ENCODE measurements at places on chromosomes 2 and 18.

- DNase-seq, result no peak
Measured at GRCh38 chr2:28419003-28419402, 26.3 kb downstream of the FOSL2 start.

DNA sequence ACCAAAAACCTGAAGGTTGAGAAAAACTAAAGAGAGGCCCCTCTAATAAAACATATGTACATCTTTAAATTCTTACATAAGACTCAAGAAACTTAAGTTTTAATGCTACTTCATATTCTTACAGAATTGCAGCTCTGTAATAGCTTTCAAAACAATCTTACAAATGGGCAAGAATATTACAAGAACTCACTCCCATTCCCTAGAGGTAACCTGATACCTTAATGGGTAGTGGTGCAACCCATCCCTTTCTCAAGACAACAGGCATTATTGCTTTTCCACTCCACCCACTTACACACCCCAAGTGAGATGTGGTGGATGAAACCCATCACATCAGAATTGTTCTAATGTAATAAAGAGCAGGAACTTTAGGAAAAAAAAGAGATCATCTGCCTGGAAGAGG, 103.7 kb downstream of the RBMS1 start:
- no peak for DNase-seq

GRCh38 chr2:220789961-220790360, 782.1 kb downstream of the EPHA4 start:
- DNase-seq, result peak; percentile 92

- no peak for DNase-seq
Measured at GRCh38 chr2:108629417-108629816, 89.9 kb upstream of the RANBP2 start.

DNA sequence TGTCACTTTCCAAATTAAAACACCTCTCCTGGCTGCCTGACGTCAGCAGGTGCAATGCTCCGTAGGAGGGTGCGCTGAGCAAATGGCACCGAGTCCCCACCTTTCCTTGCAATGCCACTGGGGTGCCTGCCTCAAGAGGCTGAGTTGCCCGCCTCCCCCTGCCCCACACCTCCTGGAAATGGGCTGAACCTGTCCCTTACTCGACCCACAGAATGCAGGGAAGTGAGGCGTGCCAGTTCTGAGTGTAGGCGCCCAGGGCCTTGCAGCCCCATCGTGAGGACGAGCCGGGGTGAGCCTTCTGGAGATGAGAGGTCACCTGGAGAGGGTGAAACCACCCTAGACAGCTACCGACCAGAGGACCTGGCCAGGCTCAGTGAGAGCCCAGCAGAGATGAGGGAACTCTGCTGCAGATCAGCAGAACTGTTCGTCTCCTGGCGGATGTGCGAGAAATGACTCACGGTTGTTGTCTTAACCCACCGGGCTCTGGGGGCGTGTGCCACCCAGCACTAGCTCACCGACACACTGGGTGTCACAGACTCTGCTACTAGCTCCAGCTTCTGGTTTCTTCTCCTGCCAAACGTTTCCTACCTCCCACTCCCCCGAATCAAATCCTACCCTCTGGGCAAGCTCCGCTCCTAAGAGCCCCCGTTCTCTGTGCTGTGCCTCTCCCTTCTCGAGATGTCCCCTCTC, 168.7 kb upstream of the HDAC4 start:
- DNase-seq, result no peak

GRCh38 chr2:24824966-24825882, 32.0 kb downstream of the CENPO start:
- no peak for DNase-seq

- no peak for DNase-seq
Measured at GRCh38 chr18:55811925-55812324, 223.9 kb upstream of the TCF4 start.

DNA sequence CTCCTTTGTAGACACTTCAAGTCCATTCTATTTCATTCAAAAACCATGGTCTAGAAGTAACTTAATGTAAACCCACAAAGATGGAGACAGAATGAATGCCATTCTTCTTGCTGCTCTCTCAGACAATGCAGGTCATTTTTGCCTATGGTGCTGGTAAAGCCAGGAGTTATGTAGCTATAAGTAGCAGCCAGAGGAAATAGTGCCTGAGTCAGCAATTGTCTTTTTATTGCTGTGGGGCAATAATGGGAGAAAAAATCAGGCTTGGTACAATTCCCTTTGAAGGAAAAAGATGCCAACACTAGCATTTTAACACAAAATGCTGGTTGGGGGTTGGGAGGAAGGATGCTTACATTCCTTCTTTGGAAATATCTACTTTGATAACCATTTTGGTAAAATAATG, 43.5 kb downstream of the SCN1A start:
- no peak for DNase-seq

- peak; percentile 39 for DNase-seq
Measured at GRCh38 chr2:9430316-9431293, 7.2 kb downstream of the CPSF3 start.

GRCh38 chr18:54125429-54125828, 99.0 kb downstream of the MBD2 start:
- no peak for DNase-seq

DNA sequence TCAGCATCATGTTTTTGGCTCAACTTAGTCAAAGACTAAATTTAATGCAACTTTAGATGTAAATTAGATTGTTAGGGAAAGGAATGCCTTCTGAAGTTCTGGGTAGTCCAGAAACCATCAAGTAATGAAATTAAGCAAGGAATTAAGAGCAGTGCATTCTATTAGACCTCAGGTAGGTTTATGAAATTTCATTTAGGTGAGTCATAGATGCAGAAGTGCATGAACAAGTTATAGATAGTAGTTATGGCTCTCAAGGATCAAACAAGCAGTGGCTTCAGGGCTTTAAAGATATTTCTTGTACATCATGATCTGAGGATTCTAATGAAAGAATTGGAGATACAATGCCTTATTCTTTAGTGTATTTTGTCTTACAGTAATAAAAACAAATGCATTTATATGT, 25.4 kb upstream of the SPOPL start:
- peak; percentile 66 for DNase-seq

- DNase-seq, result no peak
Measured at GRCh38 chr18:39191931-39192330, 1626.3 kb upstream of the CELF4 start.

GRCh38 chr2:238096311-238097011, 3.7 kb upstream of the ESPNL start:
- peak; percentile 15 for DNase-seq

GRCh38 chr2:219001577-219002394, 8.6 kb upstream of the CRYBA2 start:
- DNase-seq, result peak; percentile 76

GRCh38 chr18:23587220-23587642, 925 bp upstream of the NPC1 start:
- DNase-seq, result no peak

GRCh38 chr2:108253106-108253505, 13.3 kb downstream of the SULT1C3 start:
- no peak for DNase-seq

DNA sequence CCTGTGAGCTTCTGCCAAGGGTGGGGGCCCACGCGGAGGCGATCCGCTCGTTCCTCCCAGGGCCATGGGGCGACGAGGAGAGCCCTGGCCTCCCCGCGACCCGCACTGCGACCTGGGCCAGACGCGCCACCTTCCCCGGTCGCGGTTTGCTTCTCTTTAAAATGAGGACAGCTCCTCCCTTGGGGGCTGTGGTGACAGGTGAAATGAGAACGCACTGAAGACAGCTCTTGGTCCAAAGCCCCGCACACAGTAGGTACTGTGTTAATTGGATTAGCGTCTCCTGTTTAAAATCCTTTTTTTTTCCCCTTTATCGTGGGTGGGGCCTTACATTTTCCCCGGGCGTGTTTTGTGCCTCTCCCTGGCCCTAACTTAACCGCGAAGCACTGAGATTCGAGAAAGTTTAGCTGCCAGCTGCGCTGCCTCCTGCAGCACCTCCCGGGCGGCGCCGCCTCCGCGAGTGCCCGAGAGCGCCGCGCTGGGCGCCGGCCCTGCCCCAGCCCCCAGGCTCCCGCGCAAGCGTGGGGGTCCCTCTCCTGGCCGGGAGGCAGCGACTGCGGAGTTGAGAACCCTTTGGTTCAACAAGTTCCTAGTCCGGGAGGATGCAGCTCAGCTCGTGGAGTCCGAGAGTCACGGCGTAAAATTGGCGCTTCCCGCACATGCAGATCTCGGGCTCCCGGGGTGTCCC, 1.1 kb downstream of the HPCAL1 start:
- no peak for DNase-seq

DNA sequence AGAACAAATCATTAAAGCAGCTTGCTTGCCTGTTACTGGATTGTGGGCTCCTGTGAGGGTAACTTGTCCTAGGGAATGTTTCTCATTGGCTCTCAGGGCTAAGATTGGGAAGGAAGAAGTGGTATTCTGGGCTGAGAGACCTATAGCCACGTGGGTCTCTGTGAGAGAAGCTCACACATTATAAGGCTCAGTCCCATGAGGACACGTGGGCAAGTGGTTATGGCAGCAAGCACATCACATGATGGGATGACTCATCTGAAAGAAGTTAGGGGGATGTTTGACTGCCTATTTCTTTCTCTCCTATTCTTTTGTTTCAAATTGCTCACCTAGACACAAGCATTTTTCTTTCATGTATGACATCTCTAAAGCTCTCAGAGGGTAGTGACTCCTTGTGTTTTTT, 418.0 kb upstream of the ST6GAL2 start:
- DNase-seq, result no peak

- no peak for DNase-seq
Measured at GRCh38 chr18:11963991-11964484, 17.3 kb upstream of the IMPA2 start.

DNA sequence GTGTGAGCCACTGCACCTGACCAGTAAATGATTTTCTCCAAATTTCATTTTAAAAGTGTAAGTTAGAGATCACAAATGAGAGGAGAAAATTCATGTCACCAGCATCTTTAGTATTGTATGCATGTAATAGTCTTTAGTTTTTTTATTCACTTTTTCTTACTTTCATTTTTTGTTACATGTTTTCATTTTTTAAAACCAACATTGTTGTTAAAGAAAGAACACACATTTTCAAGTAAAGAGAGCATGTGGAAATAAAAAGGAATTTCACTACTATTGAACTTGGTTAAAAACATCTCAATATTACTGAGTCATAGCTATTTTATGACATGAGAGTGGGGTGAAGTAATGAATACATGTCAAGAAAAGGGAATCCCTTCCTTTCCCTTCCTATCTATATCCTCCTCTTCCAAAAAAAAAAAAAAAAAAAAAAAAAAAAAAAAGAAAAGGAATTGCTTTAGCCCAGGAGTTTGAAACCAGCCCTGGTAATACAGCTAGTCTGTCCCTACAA, 29.1 kb upstream of the PMAIP1 start:
- DNase-seq, result no peak

- no peak for DNase-seq
Measured at GRCh38 chr2:30417253-30417652, 29.8 kb upstream of the LCLAT1 start.

DNA sequence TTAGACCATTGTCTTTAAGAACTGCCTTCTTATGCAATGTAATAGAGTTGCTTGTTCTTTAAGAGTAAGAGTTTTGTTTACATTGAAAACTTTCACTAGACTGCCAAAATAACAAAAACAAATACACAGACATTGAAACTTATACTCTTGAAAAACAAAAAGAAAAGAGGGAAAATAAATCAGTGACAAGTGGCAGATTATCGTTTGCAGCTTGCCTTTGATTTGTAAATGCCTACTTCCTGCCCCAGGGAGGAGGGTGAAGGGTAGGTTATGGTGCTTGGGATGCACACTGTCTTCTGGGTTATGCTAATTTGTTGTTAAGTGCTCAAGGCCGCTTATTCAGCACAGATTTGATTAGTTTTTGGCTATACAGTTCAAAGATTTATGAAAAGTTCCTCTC, 198.7 kb downstream of the TGIF1 start:
- no peak for DNase-seq

DNA sequence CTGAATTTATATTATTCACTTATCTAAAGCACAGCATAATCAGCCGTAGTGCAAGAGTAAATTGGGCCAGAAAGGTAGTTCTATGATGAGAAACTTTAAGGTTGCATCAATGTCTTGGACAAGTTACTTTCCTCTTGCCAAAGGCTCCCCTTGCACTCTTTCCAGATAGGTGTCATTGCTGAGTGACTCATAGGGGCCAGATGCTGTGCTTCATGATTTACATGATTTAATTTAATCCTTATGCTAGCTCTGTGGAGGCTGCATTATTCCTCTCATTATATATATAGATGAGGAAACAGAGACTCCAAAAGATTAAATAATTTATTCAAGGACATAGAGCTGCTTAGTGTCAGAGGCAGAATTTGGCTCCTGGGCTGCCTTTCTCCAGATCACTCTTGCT, 5.0 kb downstream of the CFAP221 start:
- peak; percentile 43 for DNase-seq

DNA sequence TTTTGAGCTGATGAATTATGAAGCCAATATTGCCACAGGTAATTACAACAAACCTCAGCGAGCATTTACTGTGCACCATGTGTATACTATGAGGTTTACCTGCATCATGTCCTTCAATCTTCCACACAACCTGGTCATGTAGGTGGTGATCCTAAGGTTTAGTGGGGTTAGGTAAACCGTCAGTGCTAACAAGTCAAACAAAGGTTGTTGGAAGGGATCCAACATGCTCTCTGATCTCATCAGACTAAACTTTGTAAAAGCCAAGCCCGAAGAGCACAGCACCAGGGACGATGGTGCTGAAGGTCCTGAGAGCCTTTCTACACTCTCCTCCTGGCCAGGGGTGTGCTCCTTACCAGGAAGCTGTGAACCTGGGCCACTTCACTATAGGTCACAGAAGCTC, 29.4 kb downstream of the SH3YL1 start:
- no peak for DNase-seq

- no peak for DNase-seq
Measured at GRCh38 chr2:12896318-12896982, 179.7 kb downstream of the TRIB2 start.

DNA sequence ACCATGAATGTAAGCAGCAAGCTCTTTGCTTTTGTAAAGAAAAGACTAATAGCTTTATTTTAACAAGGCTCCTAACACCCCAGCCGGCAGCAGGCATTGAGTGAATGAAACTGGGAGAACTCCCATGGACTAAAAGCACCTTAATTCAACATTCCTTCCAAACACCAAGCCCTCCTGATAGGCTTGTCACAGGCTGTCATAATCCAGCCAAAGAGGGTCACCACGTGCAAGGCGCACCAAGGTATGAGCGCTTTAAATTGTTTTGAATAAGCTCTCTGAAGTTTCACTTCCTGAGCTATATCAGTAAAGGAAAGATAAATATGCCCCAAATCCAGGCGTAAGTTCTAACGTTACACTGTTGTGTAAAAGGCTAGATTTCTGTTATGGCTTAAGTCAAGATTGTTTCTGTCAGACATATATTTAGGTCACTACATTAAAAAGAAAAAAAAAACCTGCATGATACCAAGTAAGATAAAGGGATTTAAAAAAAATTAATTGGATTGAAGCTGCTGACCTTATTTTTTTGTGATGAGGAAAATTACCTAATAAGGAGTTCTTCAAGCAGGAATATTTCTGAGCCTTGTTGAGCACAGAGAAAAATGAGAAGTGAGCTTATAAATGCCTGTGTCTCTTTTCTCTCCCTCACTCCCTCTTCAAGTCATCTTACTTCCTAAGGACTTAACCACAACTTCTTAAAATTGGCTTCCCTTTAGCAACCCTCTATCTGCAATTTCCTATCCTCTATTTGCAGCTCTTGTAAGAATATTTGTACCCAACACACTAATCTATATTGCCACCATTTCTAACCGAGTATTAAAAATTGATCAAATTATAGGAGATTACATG, 136.1 kb upstream of the NRP2 start:
- DNase-seq, result no peak

GRCh38 chr2:222358876-222359275, 60.1 kb upstream of the PAX3 start:
- DNase-seq, result no peak

GRCh38 chr2:174436351-174436750, 40.8 kb downstream of the SCRN3 start:
- DNase-seq, result peak; percentile 2

Measured in bronchial epithelial cell (primary cell).